ENCODE measurements at places on chromosomes 4 and X.

DNA sequence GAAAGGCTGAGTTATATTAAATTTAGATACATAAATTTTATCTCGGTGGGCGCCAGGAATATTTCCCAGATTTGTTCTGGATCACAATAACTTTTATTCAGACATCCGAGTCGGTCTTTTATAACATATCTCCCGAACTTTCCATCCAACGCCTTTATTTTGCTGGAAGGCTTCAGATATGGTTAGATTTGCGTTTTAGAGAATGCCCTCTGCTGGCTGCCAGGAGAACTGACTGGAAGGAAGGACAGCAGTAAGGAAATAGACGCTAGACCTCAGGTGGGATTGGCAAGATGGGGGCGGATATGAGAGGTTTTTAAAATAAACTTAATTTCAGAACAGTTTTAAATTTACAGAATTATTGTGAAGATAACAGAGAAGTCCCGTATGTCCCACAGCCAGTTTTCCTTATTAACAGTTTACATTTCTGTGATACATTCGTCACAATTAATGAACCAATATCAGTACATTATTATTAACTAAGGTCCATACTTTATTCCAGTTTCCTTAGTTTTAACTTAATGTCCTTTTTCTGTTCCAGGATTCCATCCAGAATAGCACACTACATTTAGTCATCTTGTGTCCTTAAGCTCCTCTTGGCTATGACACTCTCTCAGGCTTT is 4.6 kb upstream of the KANTR start:
- peak; percentile 62 for DNase-seq

GRCh38 chr4:107166181-107166580 is 130.1 kb upstream of the DKK2 start:
- no peak for DNase-seq

DNA sequence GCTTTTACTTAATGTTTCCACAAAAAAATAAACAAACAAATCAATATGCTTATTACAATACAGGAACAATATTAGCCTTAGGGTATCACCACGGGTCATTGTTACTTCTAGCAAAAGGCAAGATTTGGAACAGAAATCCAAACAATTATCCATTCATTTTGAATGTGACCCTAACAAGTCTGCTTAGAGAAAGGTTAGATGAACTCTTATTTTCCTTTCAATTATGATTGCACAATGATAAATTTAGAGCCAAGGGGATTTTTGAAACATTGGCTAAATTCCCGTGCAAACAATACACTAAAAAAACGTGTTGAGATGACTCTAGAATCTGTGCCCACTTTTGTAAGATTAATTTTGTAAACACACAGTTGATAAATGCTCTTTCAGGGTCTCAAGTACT is 474.7 kb downstream of the PCDH7 start:
- DNase-seq = no peak

DNA sequence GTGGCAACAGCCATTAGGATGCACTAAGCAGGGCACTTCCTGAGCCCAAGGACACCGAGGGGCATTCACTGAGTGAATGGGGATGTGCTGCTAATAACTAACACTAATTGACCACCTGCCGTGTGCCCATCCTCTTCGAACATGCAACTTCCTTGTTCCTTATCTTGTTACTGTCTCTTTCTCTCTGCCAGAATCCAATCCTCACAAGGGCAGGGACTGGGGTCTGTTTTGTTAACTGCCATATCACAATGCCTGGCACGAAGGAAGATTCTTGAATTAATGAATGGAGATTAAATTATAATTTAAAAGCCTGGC is 1.3 kb downstream of the ERAS start:
- no peak for DNase-seq

- no peak for DNase-seq
Measured at GRCh38 chr4:3391422-3391821, 50.3 kb upstream of the HGFAC start.

DNA sequence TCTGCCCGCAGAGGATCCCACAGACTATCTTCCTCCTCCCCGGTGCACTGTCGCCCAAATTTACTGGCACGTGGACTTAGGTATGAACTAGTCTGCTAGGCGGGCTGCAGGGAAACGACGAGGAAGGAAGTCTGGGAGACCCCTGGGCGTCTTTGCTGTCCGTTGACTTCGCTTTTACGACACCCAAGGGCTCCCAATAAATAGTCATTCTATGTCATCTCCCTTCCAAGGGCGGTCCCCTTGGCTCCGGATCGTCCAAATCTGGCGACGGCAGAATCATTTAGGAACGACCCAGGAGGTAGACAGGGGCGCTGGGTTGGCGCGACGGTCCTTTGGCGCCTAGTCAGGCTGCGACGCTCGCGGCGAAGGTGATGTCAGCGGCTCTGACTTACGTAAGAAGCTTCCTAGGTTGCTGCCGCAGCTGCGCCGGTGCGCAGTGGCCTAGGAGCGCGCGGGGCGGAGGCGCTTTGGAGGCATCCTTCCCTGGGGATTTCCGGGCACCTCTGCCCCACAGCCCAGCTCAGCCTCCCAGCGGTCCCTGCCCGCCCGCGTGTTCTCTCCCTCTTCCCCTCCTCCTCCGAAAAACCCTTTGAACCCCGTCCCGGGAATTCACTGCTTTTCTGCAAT is 2.2 kb downstream of the NHS start:
- no peak for DNase-seq

DNA sequence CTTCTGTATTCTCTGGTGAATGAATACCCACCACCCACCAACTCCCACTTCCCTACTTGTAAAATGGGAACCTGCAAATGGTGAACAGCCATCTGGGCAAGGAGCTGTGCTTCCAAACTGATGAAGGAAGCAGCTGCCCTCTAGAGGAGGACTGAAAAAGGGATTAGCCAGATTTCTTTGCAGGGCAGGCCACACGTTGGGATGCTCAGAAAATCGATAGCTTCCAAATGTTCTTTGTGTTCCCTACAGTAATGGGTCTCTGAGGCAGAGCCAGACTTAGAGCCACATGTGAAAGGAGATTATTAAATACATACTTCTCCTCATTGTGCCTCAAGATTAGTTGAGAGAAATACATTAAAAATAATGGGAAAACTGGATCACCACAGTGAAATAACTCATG is 39.3 kb upstream of the LPAR4 start:
- DNase-seq = no peak

DNA sequence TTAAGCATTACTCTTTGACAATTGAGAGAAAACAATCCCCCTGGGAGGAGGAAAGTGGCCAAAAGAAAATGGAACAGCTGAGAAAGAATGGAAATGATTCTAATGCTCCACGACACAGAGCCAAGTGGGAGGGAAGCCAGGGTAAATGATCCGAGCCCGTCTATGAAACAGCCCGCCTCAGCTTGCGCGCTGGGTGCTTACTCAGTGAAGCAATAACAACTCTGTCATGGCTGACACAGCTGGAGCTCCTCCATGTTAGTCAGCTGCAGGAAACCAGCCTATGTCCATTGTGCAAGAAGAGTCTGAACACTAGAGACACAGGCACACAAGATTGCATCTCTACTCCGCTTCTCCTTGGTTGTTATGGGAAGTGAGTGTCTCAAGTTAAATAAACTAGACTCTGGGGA is 19.3 kb downstream of the NOA1 start:
- no peak for DNase-seq

GRCh38 chr4:130545596-130545995 is 1449.6 kb downstream of the C4orf33 start:
- no peak for DNase-seq

GRCh38 chrX:113929004-113929403 is 654.9 kb upstream of the HTR2C start:
- no peak for DNase-seq

DNA sequence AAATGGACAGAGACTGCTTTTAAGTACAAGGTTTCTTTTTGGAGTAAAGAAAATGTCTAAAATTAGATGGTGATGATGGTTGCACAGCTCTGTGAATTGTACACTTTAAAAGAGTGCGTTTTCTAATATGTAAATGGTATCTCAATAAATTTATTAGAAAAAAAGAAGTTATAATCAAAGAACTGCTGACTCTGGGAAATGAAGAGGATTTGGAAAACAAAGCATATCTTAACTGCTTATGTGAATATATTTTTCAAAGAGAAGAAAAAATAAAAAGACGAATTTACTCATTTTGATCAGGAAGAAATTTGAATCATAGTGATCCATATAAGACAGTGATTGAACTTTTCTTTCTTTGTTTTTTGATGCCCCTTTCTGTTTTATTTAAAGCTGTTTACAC is 45.9 kb upstream of the FSTL5 start:
- no peak for DNase-seq

DNA sequence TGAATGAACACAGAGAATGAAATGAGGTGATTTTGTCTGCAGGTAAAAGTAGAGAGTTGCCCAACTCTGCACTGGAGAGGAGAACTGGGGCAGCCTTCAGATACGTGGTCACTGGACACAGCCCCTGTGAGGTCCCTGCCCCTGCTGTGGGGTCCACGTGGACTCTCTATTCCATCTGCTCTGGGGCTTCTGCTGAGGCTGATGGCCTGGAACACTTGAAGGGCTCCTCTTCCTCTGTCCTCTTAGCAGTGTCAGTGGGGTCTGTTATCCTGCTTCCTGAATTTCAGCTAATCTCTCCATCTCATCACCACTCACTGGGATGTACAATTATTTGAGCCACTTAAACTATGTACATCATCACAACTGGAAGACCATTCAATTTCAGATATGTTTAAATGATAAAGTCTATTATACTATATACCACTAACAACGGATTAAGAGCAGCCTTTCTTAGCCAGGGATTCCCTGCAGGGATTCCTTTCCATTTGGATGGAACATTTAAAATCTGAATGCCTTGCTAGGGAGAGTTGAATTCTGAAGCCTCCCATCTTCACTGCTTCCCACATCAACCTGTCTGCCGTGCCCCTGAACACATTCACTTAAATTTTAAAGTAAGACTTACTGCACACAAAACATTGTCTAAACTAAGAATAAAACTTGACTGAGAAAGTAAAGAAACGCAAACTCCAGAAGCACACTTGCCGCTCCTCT is 74.0 kb downstream of the CC2D2A start:
- no peak for DNase-seq

GRCh38 chrX:17520016-17520615 is 145.1 kb downstream of the NHS start:
- DNase-seq = no peak

DNA sequence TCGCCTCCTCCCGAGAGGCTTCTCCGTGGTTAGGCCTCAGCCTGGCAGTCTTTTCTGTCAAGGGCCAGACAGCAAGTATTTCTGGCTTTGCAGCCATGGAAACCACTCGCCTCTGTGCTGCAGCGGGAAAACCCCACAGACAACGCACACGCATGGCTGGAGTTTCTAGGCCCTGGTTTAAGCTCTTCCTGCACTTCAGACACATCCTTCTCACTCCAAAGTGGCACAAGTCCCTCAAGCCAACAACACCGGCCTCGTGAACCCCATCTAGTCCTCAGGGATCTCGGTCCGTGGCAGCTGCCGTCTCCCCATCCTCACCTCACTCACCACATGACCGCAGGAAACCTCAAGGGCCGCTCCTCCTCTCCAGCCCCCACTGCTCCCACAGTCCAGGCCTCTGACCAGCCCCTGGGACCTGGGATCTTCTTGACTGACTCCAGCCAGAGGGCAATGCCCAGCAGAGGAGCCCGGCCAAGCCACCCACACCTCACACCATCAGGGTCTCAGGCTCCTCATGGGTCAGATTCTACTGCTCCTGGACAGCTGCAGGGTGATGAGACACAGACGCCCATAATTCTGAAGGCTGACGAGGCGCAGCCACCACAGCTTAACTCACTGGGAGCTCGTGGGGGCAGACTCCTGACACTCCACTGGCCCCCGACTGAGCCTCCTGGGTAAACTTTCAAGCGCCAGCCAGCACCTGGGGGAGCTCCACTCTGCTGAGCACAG is 21.7 kb downstream of the LETM1 start:
- DNase-seq = no peak

GRCh38 chr4:14149176-14150053 is 521.9 kb upstream of the BOD1L1 start:
- DNase-seq = no peak

- no peak for DNase-seq
Measured at GRCh38 chr4:145804116-145804515, 124.2 kb downstream of the C4orf51 start.

DNA sequence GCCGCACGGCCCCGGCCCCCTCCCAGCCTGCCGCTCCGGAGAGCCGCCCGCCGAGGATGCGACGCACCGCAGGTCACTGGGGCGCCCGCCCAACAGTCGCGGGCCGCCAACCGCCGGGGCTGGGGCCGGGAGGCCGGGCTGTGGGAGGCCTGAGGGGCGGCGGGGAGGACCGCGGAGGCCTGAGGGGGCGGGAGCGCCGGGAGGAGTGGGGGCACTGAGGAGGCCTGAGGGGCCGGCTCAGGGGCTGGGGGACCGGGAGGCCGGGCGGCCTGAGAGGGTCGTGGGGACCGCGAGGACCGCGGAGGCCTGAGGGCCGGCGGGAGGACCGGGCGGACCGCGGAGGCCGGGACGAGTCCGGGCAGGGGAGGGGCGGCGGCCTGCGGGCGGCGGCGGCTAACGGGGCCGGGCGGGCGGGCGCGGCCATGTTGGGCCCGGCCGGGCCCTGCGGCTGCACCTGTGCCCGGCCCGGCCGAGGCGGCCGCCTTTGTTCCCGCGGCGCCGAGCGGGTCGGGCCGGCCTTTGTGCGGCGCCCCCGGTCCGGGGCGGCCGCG is 353 bp downstream of the NSD2 start:
- DNase-seq = no peak

- no peak for DNase-seq
Measured at GRCh38 chr4:113452868-113453620, 308.5 kb downstream of the CAMK2D start.

GRCh38 chr4:8338351-8338961 is 68.9 kb downstream of the HTRA3 start:
- no peak for DNase-seq

DNA sequence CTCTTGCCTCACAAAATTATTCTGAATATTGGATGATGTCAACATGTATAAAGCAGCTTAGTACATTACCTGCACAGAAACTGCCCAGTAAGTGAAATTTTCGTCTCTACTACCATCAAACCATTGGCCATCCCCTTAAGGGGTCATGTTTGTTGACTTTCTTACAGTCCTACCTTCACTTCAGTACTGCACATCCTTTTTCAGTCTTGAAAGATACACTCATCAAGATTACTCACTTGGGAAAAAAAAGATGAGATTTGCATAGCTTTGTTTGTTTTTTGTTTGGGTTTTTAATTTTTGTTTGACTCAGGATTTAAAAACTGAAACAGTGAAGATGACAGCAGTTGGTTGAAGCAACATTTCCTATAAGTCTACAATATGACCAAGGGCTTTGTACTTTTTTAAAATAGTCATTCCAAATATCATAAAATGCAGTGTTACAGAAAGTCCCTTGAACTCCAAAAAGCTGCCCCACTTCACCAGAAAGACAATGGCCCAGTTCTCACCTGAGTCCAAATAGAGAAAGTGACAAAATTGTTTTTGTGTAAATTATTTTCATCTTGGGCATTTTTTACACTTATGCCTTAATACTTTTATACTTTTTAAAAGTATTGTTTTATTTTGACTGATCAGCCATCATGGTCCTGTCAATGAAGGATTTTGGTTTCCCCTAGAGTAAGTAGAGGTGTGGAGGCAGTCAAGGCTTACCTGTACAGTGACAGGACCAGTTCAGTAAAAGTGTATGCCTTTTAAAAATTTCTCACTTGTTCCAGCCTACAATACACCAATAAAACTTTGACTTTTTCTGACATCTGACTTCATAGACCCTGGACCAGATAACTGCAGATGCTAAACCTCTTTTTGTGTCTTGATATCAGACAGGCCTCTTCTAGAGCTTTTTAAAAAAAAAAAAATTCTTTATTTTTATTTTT is 59.7 kb upstream of the EDA2R start:
- DNase-seq = no peak

- no peak for DNase-seq
Measured at GRCh38 chr4:137694138-137694537, 161.8 kb upstream of the PCDH18 start.
